ENCODE measurements at places on chromosomes 11 and 22.
A peak's percentile ranks its signal among the peaks of the same experiment; 100 is the strongest.

DNA sequence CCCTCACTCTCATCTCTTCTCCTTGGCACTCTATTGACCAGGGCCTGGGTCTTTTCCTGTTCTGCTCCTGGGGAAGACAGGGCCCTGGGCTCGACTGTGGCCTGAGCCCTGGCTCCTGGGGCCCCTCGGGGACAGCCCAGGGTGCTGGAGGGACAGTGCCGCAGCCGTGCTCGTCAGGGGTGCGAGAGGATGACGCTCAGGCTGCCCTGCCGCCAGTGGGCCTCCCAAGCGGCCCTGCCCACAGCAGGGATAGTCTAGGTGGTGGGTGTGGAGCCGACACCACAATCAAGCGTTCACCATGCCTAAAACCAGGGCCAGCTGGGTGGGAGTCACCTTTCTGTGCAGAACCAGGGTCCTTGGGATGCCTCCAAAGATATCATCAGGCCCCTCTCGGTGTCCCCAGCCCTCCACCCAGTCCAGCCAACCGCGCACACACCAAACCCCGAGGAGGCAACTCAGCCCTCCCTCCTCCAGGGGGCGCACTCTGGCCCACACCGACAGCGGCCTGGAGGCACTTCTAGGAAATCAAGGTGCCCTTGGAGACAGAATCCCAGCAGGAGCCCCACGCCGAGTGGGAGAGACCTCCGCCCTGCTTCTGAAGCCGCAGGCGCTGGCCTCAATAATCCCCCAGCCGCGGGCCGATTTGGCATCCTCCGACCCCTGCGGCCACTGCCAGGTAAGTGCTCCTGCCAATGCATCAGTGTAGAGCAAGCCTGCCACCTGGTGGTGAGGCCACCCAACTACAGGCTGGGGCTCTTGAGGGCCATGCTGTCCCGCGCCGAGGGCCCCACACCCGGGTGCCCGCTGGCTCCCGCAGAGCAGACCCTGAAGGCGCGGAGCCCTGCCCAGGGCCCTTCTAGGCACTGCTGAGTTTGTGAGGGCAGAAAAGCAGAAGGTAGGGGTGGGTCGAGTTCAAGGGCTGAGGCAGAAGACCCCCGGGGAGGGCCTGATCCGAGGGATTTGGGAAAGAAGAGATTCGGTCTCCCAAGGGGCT, 496.4 kb downstream of the BUD13 start:
- DNase-seq, result peak; percentile 69

- no peak for DNase-seq
Observed at GRCh38 chr11:46309814-46310259, 32.4 kb downstream of the CREB3L1 start.

DNA sequence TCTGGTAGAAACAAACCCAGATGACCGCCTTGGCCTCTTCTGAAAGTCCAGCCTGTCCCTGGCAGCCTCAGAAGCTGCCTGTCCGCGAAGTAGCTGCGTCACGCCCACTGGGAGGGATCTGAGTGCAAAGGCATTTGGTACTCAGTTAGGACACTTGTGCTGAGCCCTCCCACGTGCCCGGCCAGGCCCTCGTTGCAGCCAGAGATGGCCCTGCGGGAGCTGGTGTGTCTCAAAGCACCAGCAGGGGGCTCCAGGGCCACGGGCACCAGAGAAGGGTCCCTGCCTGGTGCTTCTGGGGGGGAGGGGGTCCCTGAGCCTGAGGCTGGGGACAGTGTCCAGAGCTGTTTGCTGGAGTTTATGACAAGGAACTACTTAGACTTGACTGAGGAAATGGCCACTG, 5.8 kb downstream of the SELENOO start:
- DNase-seq, result no peak

DNA sequence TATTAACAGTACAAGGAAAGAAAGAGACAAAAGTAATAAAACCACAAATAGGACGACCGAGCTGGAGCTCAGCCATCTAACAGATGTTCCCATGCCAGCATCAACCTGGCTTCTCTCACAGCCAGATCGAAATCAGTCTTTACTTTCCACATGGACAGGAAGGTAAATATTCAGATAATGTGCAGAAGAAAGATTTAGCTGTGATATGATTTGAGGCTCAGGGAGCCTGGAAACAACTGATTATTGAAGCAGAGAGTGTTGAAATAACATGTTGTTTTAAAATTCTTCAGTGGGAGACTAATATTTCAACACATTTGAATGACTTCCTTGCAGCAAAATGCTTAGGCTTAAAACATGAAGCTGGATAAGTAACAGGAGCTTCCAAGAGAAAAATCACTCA, 546.8 kb downstream of the ETS1 start:
- DNase-seq, result no peak
